ENCODE measurements at places on chromosomes 1 and 21.

DNA sequence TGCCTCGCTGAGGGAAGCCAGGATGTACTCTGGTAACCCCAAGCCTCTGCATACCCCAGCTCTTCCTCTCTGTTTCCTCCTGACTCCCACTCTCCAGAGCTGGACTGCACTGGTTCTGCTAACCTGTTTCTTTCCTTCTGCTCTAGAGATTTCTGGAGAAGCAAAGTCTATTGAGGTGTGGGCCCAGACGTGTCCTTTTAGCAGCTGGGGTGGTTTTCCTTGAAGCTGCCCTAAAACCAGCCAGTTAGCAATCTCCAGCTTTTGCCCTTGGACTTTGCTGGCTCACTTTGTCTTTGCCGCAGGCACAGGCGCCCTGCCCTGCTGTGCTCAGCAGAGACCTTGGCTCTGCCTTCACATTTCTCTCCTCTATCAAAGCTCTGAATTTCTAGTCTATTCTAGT lies 171.8 kb upstream of the IVNS1ABP start:
- H3K4me3 ChIP-seq = no peak overlapping the region
- H3K27me3 ChIP-seq = no peaks in the 10 kb centered on the region
- no peaks in the 10 kb centered on the region for H3K4me1 ChIP-seq
- H3K36me3 ChIP-seq = no peaks in the 10 kb centered on the region

DNA sequence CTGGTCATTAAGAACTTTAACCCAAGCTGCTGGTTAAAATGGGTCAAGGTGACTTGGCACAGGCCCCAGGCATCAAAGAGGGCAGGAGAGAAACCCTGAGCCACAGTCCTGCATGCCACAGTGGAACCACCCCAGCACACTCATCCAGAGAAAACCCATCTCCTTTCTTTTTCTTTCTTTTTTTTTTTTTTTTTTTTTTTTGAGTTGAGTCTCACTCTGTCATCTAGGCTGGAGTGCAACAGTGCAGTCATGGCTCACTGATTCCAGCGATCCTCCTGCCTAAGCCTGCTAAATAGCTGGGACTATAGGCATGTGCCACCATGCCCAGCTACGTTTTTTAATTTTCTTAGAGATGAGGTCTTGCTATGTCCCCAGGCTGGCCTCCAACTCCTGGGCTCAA lies 109.2 kb upstream of the RAB4A start:
- H3K27ac ChIP-seq = no peak overlapping the region
- no peaks in the 10 kb centered on the region for H3K27me3 ChIP-seq
- H3K36me3 ChIP-seq = no peaks in the 10 kb centered on the region
- no peak for DNase-seq

GRCh38 chr1:43796111-43796581 lies 88.8 kb downstream of the ST3GAL3 start:
- H3K4me1 ChIP-seq = peaks cover 9% of the 10 kb centered on the region
- no peaks in the 10 kb centered on the region for H3K36me3 ChIP-seq
- H3K27me3 ChIP-seq = no peaks in the 10 kb centered on the region
- no peak overlapping the region for H3K27ac ChIP-seq
- H3K4me3 ChIP-seq = no peak overlapping the region
- no peak for DNase-seq

- H3K27me3 ChIP-seq = no peaks in the 10 kb centered on the region
- no peak overlapping the region for H3K27ac ChIP-seq
- H3K4me1 ChIP-seq = no peaks in the 10 kb centered on the region
- no peak overlapping the region for H3K4me3 ChIP-seq
- no peaks in the 10 kb centered on the region for H3K36me3 ChIP-seq
These were observed 31.4 kb upstream of the OLIG2 start for GRCh38 chr21:32994305-32994704.

- H3K4me3 ChIP-seq = no peak overlapping the region
- H3K4me1 ChIP-seq = no peaks in the 10 kb centered on the region
These were observed 55.5 kb upstream of the TRIM67 start for GRCh38 chr1:231106347-231106746.

GRCh38 chr1:209400351-209401220 lies 182.9 kb upstream of the CAMK1G start:
- H3K27me3 ChIP-seq = no peaks in the 10 kb centered on the region
- no peaks in the 10 kb centered on the region for H3K36me3 ChIP-seq
- H3K4me3 ChIP-seq = no peak overlapping the region

- H3K36me3 ChIP-seq = no peaks in the 10 kb centered on the region
- H3K4me1 ChIP-seq = no peaks in the 10 kb centered on the region
- no peak for DNase-seq
- no peaks in the 10 kb centered on the region for H3K27me3 ChIP-seq
- H3K4me3 ChIP-seq = no peak overlapping the region
These were observed 285.7 kb downstream of the PTPRU start for GRCh38 chr1:29521811-29522580.

DNA sequence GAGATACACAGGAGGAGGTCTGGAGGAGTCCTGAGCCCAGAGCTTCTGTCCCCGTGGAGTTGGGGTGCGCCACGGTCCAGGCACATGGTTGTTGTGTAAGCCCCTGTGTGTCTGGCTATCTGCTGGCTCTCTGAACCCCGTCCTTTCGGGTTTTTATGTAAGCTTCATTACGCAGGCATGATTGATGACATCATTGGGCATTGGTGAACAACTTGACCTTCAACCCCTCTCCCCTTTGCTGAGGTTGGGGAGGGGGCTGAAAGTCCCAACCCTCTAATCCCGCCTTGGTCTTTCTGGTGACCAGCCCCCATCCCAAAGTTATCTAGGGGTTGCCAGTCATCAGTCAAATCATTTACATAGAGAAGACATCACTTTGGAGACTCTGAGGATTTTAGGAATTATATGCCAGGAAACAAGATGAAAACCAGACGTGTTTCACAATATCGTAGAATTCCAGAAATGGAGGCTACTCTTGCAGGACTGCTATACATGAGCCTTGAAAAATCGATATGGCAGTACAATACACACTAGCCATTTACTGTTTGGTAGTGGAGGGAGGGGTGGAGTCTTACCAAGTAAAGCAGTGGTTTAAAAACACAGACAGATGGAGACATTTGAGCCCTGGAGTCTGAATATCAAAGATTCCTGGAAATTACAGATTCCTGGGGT lies 69.8 kb upstream of the SCAF4 start:
- no peaks in the 10 kb centered on the region for H3K36me3 ChIP-seq
- H3K4me3 ChIP-seq = no peak overlapping the region
- H3K27ac ChIP-seq = no peak overlapping the region
- peaks cover 20% of the 10 kb centered on the region for H3K4me1 ChIP-seq

DNA sequence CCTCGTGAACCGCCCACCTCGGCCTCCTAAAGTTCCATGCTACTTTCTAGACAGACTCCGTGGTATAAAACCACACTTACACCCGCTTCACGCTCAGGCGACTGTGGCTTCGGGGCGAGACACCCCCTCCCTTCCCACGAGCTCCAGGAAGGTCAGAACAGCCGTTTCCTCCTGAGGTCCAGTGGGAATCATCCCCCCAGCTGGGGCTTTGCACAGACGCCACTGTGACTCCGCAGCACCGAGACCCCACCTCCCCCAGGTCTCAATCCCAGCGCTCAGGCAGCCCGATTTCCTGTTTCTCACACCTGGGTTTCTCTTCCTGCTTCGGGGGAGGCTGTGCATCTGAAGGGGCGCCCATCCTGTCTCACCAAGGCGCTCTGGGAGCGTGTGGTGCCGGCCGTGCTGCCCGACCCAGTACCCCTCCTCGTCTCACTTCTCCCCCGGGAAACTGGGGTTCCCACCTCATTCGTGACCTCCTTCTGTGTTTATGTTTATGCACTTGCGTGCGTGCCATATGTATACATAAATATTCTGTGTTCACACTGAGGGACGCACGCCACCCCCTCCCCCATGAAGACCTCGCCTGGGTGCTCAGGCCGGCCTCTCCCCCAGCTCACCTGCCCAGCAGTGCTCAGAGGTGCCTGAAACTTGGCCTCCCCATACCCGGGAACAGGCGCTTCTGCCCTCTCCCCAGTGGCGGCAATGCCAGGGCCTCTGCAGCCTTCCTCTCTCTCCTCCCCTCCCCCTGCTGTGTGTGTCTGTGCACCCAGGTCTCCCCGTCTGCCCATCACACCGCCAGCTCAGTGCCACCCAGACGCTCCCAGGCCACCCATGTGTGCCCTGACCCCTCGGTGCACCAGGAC lies 14.6 kb downstream of the SLC35E2B start:
- no peak overlapping the region for H3K4me3 ChIP-seq
- no peaks in the 10 kb centered on the region for H3K27me3 ChIP-seq
- no peaks in the 10 kb centered on the region for H3K4me1 ChIP-seq

DNA sequence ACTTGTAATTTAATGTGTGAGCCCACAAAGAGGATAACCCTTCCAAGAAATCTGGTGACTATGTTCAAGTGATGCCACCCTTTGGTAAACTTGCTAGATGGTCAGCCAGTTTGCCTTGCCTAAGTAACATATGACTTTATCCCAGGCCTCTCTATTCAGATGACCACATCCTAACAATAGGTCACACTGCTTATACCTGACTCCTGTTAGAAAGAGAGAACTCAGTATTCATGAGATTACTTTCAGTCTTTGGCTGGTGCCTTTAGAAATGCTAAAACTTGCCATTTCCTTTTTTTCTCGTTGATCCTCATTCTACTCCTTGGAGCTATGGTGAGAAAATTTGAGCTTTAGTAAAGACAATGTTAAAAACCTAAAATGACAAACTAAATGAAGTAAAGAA lies 28.5 kb upstream of the SERBP1 start:
- no peak overlapping the region for H3K27ac ChIP-seq
- no peaks in the 10 kb centered on the region for H3K36me3 ChIP-seq
- H3K27me3 ChIP-seq = no peaks in the 10 kb centered on the region
- H3K4me3 ChIP-seq = no peak overlapping the region
- no peaks in the 10 kb centered on the region for H3K4me1 ChIP-seq

DNA sequence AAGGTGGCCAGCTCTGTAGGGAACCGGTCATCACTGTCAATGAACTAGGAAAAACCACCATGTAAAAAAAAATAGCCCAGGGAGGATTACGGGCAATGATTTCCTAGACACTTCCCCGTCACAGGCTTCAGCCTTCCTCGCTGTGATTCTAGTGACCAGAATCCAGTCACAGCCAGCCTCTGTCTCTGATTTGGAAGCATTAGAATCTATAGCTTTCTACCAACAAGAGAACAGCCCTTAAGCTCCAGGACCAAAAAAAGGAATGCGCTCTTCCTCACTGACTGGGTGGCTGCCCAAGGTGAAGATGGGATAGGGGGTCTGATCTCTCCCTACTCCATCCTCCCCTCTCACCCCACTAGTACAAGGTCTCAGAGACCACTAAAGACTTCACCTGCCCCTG lies 67.2 kb downstream of the TEX35 start:
- H3K36me3 ChIP-seq = no peaks in the 10 kb centered on the region
- no peak overlapping the region for H3K27ac ChIP-seq
- H3K4me1 ChIP-seq = no peaks in the 10 kb centered on the region
- no peaks in the 10 kb centered on the region for H3K27me3 ChIP-seq
- no peak for DNase-seq

DNA sequence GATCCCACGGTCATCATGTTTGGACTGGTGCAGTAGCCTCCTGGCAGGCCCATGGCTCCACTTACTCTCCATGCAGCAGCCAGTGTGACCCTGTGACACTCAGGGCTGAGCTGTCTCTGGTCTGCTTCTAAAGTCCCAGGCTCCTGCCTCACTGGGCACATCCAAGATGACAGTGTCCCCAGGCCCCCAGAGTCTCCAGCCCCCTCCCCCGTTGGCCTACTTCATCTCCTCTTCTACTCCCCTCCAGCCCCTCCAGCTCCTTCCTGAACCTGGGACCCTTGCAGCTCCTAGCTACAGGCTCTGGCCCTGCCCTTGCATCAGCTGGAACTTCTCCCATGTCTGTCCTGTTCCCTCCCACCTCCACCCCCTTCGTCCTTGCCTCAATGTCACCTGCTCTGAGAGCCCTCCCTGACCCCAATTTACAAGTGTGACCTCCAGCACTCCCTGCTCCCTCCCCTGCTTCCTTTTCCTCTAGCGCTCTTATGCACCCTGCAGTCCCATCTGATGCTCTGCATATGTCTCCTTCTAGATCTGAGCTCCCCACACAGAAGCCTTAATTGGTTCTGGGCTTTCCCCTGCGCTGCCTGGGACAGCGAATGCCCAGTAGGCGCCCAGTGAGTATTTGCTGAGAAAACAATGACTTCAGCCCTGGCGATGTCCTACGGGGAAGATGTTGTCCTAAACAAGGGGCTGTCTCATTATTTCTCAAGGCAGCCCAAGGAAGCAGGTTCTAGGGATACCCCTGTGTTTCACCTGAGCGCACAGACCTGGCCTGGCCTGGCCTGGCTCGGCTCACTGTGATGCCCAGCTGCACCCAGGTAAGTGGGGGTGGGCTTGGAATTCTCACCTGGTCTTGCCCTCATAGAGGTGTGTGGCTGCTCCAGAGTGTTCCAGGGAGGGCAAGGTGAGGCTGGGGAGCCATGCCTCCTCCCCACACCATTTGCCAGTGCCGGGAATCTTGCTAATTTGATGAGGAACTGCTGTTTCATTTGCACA lies 600.6 kb downstream of the PTPRU start:
- no peak overlapping the region for H3K27ac ChIP-seq
- no peaks in the 10 kb centered on the region for H3K36me3 ChIP-seq
- no peaks in the 10 kb centered on the region for H3K27me3 ChIP-seq

Measured in trophoblast cell (in vitro differentiated cells and primary cell).